T47D (cell line): ENCODE measurements at places on chromosomes 13 and 19.

DNA sequence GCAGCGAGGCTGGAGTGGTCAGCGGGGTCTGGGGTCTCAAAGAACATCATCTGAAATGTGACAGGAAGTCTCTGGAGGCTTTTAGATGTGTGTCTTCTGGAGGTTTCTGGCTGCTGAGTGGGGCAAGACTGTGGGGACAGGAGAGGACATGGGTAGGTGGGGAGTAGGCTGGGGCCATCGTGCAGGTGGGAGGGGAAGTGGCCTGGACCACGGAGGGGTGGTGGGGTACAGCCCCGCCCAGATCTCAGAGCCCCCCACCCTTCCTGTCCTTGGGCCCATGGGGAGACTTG, 6.2 kb downstream of the AP1M1 start:
- DNase-seq = no peak

DNA sequence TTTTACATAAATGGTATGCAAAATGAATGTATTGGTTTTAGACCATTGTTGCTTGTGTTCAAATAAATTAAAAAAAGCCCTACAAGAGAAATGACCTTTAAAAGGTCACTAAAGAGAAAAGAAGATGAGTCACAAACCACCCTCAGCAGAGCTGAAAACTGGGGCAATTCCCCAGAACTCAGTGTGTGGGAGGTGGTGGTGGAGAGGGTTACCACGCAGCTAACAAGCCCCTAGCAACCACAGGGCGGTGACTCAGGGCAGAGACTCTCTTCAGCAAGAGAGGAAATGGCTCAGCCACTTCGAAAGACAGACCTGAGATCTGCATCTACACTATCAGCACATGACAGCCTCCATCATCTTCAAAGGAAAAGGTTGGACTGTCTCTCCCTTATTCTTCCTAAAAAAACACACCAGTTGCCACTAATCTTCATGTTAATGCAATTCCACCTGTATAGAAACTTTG, 29.4 kb upstream of the NDFIP2 start:
- DNase-seq = no peak

DNA sequence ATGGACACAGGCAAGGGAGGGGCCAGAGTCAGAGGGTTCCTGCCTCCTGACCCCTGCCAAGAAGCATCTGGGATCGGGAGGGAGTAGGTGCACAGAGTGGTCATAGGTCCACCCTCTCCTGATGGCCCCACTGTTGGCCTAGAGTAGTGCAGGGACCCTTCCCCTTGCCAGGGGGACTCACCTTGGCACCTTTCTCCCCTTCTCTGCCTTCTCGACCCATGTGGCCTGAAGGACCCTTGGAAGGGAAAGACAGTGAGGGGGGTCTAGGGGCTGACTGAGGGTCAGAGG, 33.3 kb upstream of the OLFM2 start:
- DNase-seq = no peak

- no peak for DNase-seq
Observed at GRCh38 chr13:72435251-72435650, 292.2 kb downstream of the MZT1 start.

GRCh38 chr13:113337556-113337955, 26.4 kb downstream of the GRTP1 start:
- no peak for DNase-seq

- DNase-seq = no peak
Observed at GRCh38 chr19:6071875-6072274, 38.4 kb downstream of the RFX2 start.

GRCh38 chr19:44725251-44725650, 23.3 kb upstream of the BCL3 start:
- no peak for DNase-seq

GRCh38 chr19:16428372-16429036, 43.3 kb downstream of the EPS15L1 start:
- no peak for DNase-seq

DNA sequence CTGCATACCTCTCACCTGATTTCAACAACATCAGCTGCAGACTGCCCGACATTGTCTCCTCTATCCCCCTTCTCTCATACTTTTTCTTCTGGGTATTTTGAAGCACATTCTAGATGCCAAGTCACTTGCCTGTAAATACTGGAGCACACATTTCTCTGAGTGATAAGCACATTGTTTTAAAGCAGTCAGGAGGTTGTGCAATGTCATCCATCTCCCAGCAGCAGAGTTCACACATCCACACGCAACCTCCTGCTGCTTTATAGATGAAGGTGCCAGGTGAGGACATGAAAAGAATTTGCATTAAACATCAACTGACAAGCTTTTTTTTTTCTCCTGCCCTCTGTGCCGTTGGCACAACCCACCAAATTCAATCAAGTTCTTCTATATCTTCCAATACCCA, 5.5 kb downstream of the UPK1A start:
- no peak for DNase-seq
